ENCODE measurements at places on chromosomes 11 and 22.

DNA sequence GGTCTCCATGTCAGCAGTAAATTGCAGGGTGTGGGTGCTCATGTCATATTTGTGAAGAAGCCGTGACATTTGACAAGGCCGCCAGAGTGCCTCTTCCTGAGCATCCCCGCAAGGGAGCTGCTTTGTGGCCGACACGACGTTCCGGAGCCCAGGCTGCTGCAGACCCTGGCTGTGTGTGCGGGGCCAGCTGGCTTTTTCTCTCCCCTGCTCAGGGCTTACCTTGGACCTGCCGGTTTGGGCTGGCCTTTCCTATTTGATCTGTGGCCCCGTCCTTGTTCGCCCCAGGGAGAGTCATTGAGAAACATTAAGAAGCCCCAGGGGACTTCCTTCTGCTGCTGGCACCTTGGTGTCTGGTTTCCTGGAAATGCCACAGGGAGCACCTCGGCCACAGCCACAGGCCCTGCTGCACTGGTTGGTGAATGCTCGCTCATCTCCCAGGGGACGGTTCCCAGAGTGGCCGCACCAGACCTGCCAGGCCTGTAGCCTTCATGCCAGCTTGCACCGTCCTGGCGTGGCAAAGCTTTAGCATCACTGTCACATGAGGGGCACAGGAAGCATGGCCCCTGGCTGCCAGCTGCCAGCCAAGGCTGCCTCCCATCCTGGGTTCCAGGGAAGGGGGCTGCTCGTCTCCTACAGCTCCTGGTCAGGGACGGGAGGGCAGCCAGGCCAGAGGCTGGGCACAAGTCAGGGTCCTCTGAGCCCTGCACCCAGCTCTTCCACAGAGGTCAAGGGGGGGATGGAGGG, 5.4 kb downstream of the GRK2 start:
- no peak for DNase-seq

DNA sequence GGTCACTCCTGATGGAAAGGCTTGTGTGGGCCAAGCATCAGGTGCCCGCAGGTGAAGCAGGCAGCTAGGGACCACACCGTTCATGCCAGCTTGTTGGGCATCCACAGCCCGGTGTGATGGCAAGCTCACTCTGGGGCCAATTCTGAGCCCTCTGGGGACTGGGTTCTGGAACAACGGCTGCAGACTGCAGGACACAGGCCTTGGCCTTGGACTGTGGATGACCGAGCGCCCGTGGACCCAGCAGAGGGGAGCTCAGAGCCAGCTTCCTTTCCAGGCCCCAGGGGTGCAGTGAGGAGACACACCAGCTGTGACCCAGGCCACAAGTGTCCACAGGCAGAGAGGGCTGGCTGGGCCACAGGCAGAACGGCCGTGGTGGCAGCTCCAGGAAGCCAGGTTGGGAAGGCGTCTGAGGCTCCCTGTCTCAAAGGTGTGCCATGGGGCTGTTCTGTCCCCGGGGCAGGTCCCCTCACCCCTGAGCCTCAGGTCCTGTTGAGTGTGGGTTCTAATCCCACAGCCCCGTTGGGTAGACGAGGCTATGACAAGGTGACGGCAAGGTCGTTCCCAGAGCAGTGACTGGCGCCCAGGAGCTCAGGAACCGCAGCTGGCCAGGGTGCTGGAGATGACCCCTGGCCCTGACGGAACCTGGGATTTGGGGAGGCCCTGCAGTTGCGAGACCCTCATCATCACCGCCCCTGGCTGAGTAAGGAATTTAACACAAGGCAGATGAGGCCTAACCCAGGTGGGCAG, 1079.4 kb downstream of the BRD1 start:
- no peak for DNase-seq

DNA sequence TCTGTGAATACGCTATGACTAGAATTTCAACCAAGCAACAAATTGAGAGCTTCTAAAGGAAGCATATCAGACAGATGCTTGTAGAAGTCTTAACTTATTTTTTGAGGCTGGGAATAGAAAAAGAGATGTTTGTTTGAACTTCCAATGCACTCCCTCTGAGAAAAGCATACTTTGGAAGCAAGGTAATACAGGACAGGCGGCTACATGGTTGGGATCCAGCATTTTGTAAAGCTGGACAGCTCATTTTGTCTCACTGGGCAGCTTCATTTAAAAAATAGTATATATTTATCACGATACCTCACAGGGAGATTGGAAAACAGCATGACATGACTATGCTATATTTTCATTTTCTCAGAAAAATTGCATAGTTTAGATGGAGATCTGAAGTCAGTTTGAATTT, 821.3 kb upstream of the API5 start:
- no peak for DNase-seq

GRCh38 chr11:57674251-57674650, 6.3 kb downstream of the ZDHHC5 start:
- no peak for DNase-seq

GRCh38 chr11:101034076-101034475, 95.5 kb downstream of the PGR start:
- no peak for DNase-seq

- DNase-seq: no peak
These were observed 5.1 kb upstream of the B4GALNT4 start for GRCh38 chr11:363948-364761.

DNA sequence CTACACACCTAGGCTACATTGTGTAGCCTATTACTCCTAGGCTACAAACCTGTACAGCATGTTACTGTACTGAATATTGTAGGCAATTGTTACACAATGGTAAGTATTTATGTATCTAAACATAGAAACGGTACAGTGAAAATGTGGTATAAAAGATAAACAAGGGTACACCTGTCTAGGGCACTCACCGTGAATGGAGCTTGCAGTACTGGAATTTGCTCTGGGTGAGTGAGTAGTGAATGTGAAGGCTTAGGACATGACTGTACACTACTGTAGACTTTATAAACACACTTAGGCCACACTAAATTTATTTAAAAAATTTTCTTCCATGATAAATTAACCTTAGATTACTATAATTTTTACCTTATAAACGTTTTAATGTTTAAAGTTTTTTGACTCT, 171.7 kb upstream of the NCAM1 start:
- no peak for DNase-seq

DNA sequence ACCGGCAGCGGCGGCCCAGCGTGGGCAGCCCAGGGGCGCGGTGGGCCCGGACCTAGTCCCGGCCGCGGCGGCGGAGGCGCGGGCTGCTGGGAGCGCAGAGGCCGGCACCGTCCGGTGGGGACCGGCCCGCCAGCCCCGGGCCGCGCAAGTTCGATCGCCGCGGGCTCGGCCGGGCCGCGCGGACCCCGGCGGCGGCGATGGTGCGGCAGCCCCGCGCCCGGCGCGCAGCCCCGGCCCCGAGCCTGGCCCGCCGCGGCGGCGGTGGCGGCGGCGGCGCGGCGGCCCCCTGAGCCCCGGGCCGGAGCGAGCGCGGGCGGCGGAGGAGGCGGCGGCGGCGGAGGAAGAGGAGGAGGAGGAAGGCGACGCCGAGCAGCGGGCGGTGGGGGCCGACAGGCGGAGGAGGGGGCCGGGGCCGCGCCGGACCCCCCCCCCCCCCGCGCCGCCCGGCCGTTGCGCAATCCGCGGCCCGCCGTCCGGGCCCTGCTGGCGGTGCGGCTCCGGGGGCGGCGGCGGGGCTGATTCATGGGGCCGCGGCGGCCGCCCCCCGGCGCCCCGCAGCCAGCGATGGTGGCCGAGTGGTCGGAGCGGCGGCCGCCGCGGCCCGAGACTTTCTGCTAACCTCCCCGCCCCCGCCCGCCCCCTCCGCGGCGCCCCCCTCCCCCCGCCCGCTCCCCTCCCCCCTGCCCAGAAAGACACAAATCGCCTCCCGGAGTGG, 1251.9 kb downstream of the BRD1 start:
- DNase-seq: no peak

GRCh38 chr11:45942381-45942780, 19.9 kb downstream of the LARGE2 start:
- DNase-seq: no peak

DNA sequence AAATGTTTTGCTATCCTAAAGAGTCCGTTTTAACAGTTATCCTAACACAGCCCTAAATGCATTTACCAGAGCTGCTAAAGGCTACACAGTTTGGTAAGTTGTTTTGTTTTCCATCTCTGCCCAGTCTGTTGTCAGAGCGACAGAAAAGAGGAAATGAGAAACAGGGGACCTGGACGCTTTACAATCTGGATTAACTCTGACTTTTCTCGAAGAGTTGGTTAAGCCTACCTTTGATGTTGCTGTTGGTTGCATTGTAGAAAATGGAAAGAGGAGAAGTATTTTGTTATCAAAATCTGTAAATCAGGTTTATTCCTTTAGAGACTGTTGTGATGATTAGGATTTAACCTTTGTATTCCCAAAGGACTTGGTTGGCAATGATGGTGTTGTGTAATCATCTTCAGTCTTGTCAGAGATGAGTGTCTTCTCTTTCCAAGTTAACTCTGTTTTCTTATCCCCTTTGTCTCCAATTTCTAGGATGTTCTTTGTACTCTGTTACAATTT, 481 bp downstream of the ANGPTL5 start:
- no peak for DNase-seq

DNA sequence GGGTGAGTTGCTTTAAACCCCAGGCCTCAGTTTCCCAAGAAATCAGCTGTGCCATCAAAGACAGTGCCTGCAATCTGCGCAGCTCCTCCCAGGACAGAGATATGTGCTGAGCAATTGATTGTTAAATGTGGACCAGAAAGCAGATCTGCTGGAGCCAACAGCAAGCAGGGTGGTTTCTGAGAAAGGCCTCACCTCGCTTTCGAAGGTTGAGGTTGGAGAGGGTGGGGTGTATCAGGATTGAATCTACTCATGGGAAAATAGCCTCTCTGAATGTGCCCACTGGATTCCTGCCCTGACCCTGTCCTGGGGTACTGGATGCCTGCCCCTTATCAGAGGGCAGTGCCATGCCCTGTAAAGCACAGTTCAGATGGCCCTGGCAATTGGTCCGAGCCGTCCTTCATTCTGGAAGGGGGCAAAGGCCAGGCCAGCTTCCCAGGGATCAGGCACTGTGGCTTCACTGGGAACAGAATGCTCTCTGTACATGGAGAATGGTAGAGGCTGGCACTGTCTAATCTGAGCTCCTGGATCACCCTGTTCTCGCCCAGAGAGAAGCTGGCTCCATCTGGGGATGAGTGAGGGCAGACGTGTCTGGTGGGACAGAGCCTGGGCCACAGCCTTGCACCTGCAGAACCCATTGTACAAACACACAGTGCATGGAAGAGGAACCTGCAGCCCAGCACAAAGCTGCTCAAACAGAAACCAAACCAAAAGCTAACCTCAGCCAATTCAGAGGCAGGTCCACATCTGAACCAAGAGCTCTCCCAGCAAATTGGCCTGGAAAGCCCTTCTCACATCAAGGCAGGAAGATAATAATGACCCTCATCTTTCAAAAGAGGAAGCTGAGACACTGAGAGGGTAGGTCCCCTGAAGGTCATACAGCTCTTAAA, 15.2 kb downstream of the DHCR7 start:
- no peak for DNase-seq

DNA sequence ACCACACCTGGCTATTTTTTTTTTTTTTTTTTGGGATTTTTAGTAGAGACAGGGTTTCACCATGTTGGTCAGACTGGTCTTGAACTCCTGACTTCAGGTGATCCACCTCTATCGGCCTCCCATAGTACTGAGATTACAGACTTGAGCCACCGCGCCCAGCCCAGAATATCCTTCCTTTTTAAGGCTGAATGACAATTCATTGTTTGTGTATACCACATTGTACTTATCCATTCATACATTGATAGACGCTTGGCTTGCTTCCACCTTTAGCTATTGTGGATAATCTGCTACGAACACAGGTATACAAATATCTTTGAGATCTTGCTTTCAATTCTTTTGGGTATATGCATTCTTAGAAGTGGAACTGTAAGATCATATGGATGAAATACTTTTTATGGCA, 10.8 kb upstream of the RASSF10 start:
- no peak for DNase-seq

- no peak for DNase-seq
These were observed 4.3 kb downstream of the C1QTNF6 start for GRCh38 chr22:37183432-37184379.

DNA sequence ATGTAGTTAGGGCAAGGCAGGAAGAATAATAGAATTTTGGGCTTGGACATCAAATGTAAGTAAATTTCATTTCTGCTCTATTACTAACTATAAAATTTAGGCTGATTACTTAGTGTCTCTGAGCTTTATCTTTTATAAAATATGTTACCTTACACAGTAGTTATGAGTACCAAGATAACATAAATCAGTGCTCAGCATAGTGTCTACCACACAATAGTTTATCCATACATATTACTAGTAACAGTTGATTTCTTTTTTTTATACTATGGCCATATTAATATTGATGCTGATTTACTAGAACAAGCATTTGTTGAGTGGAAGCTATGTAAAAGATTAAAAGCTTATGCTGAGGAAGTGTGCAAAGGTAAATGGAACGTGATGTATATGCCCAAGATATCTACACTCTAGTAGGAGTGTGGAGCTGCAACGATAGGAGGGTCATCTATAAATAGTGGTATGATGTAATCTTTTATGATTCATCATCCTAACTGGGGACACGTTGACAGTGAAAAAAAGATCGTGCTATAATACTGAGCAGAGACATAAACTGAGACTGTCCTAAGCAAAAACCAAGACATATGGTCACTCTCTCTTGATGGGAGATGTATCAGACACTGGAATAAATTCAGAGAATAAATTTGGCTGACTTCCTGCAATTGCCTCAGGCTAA, 8.7 kb upstream of the SLC5A12 start:
- DNase-seq: no peak

DNA sequence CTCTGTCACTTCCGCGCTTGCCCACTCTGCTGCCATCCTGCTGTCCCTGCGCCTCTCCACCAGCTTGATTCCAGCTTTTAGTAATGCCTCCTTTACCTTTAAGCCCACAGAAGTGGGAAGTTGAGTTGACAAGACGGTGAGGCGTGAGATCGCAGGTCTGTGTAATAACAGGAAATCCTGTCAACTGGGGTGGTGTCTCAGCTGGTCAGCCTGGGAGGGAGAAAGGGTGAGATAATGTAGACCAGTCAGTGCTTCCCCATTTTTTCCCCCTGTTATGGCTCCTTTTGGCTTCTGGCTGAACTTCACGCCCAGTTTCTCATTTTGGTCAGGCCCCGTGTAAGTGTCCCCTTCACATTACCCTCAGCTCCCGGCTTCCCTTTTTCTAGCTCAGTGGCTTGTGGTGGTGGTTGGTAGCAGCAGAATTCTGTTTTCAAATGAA, 98.9 kb downstream of the TRAF6 start:
- DNase-seq: no peak
